ENCODE measurements at places on chromosomes 6 and 20.

DNA sequence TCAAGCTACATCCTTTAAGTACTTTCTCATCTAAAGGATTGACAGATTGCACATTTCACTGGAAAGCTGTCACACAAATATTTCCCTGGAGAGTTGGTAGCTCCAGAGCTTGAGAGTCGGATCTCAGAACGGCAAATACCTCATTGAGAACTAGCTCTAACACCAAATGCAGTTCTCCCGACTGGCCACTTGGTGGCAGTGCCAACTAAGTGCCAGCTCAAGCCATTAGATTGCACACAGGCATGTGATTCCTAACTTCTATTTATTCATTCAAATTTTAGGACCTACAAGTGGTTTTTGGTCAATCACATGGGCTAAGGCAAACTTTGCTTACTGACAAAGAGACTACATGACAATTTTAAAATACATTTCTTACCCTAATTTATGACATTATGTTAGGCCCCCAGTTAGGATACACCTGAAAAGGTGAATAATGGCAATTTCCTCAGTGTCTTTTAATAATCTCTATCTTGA lies 7.9 kb upstream of the MCHR2 start:
- DNase-seq = peak; percentile 12

DNA sequence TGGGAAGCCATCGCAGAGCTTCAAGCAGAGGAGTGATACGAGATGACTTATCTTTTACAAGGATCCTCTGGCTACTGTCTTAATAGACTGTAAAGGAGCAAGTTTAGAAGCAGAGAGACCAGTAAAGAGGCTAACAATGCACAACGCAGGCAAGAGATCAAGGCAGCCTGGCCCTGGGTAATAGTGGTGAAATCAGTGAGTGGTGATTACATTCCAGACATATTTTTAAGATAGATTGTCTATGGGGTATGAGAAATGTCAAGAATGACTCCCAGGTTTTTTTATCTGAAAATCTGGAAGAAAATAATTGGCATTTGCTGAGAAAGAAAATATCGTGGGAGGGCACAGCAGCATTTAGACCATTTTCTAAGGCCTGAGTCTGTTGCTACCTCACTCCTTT lies 213.6 kb upstream of the HTR1E start:
- no peak for DNase-seq

- no peak for DNase-seq
These were observed 116.5 kb downstream of the SOBP start for GRCh38 chr6:107606407-107606806.

DNA sequence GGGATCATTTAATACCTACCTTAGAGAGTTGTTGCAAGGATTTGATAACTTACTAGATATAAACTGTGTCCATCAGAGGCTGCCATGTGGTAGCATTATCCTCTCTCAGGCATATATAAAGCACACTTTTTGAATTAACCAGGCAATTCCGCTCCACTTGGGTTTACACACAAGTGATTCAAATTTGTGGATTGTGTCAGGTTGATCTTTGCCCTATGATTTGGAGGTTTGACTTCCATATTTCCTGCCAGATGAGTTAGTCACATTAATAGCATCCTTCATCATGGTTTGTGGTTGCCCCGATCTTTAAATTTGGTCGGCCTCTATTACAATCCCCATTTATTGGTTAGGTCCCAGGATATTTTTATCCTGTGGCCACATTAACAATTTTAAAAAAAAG lies 44.8 kb upstream of the CTAGE9 start:
- DNase-seq = no peak

- DNase-seq = peak; percentile 52
These were observed 298.6 kb downstream of the SYNE1 start for GRCh38 chr6:152338335-152339125.

- no peak for DNase-seq
These were observed 48.3 kb downstream of the TBXT start for GRCh38 chr6:166119116-166119911.

DNA sequence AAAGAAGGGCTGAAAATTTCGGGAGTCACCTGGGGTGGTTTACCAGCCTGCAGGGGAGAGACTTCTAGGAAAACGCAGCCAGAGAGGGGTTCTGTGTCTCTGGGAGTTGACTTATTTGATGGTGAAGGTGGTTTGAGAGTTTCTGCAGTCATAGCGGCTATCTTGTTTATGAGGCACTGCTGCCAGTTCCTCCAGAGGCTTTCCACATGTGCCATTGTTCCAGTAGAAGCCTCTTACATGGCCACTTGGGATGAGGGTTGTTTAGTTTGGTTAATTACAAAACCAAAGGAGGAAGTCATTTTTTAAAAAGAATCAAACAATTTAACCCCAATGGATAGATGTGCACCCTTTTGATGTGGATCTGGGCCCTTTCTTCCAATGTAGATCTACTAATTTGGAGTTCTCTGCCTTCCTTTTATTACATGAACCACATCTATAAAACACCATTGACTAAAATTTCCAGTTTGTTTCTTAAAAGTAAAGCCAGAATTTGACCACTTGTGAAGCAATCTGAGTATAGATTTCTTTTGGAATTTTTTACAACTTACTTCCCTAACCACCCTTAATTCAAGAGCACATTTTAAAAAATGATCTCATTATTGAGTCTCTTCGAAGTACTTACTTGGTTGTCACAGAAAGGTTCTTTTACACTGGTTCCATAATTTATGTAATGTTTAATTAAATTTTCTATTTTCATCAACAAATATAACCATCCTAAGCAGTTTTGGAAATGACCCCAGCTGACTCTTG lies 97.6 kb downstream of the TCP11 start:
- DNase-seq = no peak

DNA sequence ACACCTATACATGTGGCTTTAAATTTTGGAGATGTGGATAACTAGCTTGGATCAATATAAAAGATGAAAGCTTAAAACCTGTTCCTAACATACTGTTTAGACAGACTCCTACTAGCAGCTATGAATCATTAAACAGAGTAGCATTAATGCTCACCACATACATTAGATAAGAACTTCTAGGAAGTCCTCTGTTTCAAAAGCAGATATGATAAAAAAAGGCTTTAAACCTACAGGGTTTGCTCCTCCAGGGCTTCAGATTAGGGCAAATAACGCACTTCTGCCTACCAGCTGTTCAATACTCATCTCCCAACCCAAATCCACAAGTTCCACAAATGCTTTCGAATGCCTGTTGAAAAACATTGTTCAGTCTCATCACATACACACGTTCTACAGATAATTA lies 1.5 kb downstream of the REPS1 start:
- no peak for DNase-seq

GRCh38 chr20:46552460-46553420 lies 2.3 kb upstream of the OCSTAMP start:
- no peak for DNase-seq

DNA sequence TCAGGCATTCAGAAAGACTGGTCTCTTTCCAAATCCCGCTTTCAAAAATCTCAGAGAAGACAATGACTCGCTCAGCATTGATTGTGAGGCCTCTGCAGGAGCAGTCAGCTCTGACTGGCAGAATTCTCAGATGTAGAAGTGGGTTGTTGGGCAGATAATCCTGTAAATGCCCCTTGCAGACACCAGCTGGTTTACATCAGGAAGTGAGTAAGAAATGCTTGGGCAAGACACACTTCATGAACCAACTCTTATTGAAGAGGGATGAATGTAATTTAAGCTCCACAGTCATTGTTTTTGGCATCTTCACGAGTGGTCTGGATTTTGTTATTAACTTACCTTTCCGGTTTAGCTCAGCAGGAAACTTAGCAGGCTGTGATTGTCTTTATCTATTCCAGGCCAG lies 166.6 kb downstream of the PLCB4 start:
- no peak for DNase-seq
